ENCODE measurements at places on chromosomes 1 and 21. TPM values are rescaled to one million over a fixed set of nuclear protein-coding genes. Genes with fewer than 3 reads are reported as not detected.

Gene FHAD1
- total RNA-seq, result not detected

Gene TMEM79
- 2.4 TPM for total RNA-seq

- H3K4me1 ChIP-seq, result no peaks in the 10 kb centered on the region
- H3K27me3 ChIP-seq, result no peaks in the 10 kb centered on the region
- H3K36me3 ChIP-seq, result peaks cover 5% of the 10 kb centered on the region
- no peak overlapping the region for H3K27ac ChIP-seq
Measured at GRCh38 chr21:46029186-46029924, 47.8 kb downstream of the COL6A1 start.

GRCh38 chr1:236451796-236452373 lies 57.8 kb downstream of the EDARADD start:
- H3K27ac ChIP-seq, result no peak overlapping the region
- H3K36me3 ChIP-seq, result no peaks in the 10 kb centered on the region
- H3K4me1 ChIP-seq, result no peaks in the 10 kb centered on the region
- peak; percentile 17 for DNase-seq

DNA sequence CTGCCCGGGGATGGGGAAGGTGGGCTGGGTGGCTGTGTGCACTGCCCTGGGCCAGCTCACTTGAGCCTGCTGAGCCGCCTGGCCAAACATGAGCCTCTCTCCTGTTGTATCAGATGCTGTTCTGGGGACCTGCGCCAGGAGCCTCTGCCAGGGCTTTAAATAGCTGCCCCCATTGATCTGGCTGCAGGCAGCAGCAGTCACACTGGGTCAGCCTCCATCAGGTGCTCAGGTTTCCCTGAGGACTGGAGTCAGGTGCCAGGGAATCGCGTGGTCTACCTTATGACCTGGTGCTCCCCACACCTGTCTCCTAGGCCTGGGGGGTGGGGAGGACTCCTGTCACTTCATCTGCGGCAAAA lies 700 bp upstream of the CCDC28B start:
- peak overlapping the region; percentile 79 for H3K4me3 ChIP-seq
- peaks cover 14% of the 10 kb centered on the region for H3K27me3 ChIP-seq
- peaks cover 29% of the 10 kb centered on the region for H3K4me1 ChIP-seq
- peak; percentile 27 for DNase-seq
- H3K27ac ChIP-seq, result peak overlapping the region; percentile 90

Data from glutamatergic neuron (in vitro differentiated cells).